ENCODE measurements at places on chromosomes 2 and 18.

GRCh38 chr18:1578505-1578904 is 673.8 kb downstream of the ADCYAP1 start:
- DNase-seq: no peak

DNA sequence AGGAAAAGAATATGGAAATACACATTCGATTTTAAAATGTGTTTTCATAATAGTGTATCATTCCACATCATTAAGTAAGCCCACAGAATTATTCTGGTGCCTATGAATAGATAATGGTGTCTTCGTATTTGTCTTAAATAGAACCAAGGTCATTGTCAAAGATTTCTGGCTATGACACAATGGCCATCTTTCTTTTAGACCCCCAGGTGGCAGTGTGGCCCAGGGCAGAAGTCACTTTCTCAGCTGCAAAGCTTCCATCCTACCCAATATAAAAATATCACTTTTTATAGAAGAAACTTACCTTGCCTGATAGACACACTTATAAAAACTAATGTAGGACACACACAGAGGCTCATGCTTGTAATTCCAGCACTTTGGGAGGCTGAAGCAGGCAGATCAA is 57.5 kb downstream of the ZRANB3 start:
- peak; percentile 52 for DNase-seq

GRCh38 chr2:120514521-120514920 is 168.6 kb downstream of the INHBB start:
- DNase-seq: no peak

- no peak for DNase-seq
Measured at GRCh38 chr2:128558441-128558840, 239.8 kb upstream of the HS6ST1 start.

GRCh38 chr2:153622285-153622684 is 143.7 kb upstream of the RPRM start:
- no peak for DNase-seq

GRCh38 chr2:200320344-200320743 is 13.9 kb downstream of the SPATS2L start:
- no peak for DNase-seq

GRCh38 chr2:167857416-167857815 is 390.0 kb downstream of the STK39 start:
- no peak for DNase-seq

DNA sequence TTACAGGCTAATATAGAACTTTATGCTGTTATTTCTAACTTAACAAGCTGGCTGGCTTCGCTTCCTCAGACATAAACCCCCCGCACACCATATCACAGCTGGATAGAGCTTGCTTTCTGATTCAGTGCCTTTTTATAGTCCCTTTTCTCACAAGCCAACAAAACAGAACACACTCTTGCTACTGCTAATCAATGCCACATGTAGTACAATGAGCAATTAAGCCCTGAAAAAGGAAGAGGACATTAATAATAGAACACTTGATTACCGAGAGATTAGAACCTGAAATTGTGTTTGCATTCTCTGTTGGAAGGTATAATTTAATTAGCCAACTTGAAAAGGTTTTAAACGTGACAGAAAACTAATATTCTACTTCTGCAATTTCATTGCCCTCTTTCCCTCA is 267.7 kb upstream of the CYRIA start:
- no peak for DNase-seq

- DNase-seq: peak; percentile 82
Measured at GRCh38 chr2:188512456-188512855, 220.8 kb downstream of the GULP1 start.

DNA sequence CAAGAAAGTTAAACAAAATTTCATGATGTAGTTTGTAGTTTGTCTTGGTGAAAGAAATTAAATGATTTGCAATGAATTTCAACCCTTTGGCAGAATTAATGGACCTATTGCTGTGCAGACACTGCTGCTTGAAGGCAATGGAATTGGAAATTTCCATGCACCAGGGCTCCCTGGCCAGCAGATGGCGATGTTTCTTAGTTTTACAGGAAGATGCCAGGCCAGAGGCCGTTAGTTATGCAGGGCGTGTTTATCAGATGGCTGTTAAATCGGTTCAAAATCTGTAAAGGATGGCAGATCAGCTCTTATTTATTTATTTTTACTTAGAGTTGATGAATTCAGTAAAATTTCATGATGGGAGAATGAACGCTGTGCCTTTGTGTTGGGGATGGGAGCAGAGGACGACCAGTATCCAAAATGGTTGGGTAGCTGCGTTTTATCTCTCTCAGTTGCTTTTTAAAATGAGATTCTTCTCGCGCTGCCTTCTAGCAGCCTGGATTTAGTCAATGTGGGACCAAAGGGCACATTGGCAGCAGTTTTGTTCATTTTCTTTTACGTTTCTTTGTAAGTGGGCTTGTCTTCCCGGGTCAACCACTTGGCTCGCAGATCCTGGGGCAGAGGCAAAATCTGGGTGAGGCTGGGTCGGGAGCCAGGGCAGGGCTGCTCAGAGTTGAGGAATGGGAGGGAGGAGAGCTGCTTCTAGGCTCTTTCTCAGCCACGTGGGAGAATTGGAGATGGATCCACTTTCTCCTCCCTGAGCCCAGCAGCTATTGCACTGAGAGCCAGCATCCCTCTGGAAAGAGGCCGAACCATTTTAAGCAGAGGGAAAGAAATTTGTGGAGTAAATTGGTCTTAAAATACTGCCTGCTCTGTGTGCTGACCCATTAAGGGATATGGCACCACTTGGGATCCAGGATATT is 344.0 kb downstream of the PIK3C3 start:
- DNase-seq: peak; percentile 81

DNA sequence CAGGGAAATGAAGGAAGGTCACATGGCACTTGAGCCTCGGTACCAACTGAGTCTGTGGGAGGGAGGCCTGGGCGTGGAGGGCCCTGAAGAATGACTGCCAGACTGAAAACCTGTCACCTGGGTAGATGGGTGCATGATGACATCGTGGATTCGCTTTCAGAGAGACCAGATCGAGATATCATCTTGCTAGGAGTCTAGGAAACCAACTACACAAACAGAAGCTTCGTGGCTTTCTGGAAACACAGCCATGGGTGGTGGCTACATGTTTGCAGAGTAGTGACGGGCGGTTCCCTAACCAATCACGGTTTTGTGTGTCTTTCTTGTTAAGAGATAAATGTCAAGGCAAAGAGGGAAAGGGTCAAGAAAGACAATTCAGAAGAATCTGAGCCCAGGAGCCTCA is 155.0 kb downstream of the EIPR1 start:
- no peak for DNase-seq

DNA sequence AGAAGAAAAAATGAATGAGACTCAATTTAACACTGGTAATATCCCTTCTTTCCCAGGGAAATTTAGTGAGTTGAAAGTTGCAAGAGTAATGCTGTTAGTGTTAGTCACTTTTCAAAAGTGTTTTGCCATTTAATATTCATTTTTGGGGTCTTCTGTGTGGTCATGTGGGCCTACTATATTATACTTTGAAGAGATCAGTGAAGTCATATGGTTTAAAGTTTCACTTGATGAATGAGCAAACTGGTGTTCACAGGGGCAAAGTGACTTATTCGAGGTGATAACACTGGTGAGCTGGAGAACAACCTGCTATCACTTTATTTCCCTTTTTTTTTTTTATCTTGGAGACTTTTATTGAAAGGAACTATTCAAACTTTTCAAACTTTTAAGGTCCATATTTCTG is 196.0 kb downstream of the PLCL1 start:
- DNase-seq: no peak

DNA sequence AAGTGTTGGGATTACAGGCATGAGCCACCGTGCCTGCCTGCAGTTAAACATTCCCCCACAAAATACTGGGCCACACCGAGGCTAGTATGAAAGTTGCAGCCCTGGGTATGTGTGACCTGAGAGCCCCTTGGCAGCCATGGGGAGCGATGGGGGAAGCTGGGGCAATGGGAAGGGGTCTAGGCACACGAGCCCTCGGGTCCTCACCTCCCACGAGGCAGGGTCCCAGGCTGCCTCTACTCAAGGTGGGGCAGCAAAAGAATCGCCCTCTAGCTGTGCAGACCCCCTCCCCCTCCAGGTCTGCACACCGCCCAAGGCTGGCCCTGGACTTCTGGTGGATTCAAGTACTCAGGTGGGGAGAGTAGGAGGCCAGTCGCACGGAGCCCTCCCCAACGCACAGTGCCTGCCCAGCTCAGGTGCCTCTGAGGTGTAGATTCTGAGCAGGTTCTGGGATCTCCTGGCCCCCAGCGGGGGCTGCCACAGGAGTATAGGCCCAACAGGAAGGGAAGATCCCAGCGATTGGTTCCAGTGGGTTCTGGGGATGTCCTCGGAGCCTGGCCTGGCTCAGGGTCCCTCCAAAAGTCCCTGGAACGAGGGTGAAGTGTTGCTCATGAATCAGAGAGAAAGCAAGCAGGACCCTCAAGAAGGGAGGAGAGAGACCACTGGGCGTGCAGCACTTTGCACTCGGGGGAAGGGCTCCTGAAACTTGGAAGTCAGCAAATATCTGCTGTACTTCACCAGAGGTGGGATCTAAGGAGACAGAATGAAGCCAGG is 2.6 kb downstream of the GPR35 start:
- DNase-seq: no peak

DNA sequence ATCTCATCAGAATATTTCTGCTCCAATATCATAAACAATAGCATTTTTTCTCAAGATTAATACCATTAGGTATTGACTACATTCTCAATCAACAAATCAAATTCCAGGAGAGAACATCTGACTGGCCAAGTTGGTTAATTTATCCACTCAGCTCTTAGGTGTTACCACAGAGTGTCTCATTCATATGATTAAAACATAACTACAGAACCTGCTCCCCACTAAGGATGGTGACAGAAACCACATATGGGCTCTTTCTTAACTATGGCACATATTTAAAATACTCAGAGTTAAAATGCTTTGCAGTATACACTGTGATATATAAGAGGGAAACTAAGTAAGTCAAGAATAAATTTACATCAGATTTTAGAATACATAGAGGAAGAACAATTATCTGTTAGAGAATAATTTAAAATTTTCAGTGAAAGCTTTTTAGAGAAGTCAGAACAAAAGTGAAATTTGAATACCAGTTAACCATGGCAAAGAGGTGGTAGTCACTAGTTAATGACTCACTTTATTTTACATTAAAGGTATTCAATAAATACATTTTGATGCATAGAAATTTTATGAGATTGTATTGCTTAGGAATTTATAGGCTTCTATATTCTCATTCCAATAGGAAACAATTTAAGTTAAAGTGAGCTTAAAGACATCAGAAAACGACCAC is 1120.8 kb upstream of the TMEFF2 start:
- DNase-seq: no peak

DNA sequence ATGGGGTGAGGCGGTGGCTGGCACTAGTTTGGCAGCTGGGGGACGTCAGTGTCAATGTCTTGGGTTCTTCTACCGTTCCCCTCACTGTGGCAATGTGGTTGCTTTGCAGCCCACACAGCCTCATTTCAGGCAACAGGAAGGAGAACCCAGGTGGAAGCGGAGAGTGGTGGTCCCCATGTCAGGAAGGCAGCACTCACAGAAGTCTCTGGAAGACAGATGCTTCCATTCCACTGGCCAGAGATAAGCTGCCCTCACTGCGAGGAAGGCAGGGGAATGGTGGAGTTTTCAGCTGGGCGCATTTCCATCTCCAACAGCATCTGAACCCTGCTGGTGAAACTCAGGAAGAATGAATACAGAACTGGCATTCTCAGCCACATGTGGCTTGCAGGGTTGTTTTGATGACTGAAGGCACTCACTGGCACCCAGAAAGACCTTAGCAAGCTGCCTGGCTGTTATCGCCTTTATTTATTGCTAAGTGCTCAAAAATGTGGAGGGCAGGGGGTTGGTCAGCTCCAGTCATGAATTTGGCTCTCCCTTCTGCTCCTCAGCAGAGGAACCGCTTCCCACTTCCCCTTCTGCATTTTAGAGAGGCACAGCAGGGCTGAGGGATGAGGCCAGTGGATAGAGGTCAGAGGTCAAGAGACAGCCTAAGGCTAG is 19.4 kb downstream of the KCNIP3 start:
- DNase-seq: peak; percentile 43

DNA sequence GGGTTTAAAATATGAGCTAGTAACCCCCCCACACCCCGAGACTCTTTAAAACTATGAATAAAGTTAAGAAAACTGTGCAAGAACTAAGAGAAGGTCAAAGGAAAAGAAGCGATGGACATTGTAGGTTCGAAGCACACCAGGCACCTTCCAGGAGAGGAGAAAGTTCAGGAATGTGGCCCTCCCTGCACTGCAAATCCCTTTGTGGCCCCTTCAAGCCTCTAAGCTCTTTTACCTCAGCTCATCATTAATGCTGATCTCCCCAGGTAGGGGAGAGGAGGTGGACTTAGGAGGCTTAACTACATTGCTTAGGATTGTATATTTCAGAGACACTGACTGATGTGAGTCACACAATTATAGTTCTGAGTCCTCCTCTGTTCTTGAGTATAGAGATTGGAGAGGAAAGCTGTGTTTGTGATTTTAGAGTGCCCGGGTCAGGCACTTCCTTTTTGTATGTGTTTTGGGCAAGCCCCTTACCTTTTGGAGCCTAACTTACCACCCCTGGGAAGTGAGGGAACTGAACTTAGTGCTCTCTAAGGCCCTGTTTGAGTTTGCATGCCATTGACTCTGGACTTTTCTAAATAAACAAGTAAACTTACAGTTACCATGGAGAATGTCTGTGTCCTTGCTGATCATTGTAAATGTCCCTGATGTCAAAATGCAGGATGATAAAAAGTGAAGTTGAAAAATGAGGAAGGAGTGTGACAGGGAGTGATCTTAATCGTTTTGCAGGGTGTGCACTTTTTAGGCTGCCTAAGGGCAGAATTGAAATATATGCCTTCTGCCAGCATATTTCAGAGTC is 140.8 kb upstream of the ZEB2 start:
- no peak for DNase-seq

GRCh38 chr2:24617424-24617823 is 126.4 kb downstream of the NCOA1 start:
- DNase-seq: no peak

GRCh38 chr2:60515721-60516226 is 37.7 kb downstream of the BCL11A start:
- DNase-seq: peak; percentile 76

DNA sequence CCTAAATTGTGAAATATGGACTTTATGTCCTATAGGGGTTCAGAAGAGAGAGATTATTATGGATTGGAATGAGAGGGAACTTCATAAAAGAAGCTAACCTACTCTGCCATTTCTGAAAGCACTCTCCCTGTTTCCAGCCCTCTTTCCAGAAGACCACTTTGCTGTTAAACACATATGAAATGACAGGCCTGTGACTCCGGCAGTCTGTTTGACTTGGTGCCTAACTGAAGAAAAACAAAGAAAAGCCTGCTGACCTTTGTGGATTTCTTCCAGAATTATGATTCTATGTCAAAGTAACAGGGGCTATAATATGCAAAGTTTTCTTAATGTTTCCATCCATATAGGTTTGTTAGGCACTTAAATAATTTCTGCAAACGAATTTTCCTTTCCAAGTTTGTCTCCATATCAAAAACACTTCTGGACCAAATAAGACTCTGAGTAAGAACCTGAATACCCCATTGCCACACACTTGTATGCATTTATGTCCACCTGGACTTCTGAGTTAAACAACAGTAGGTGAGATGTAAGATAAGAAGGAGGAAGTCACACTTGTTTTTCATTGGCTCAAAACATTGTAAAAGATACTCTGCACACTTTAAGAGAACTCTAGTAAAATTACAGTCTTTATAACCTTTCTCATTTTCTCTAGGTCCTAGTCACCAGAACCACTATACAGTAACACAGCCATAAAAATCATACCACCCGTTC is 111.7 kb downstream of the PIEZO2 start:
- DNase-seq: no peak
